ENCODE measurements at places on chromosomes 6 and 20. TPM values are rescaled to one million over a fixed set of nuclear protein-coding genes. Genes with fewer than 3 reads are reported as not detected.

Gene MAS1
- not detected for total RNA-seq

Gene HCRTR2
- not detected for total RNA-seq

Gene OPN5
- total RNA-seq, result not detected

Gene POU5F1
- 0.56 TPM for total RNA-seq

Gene MGME1
- 14.0 TPM for total RNA-seq

Gene RAMACL
- total RNA-seq, result 2.4 TPM

Gene CNBD2
- 3.8 TPM for total RNA-seq

All from pulmonary artery endothelial cell (primary cell).